NCI-H510A (cell line): ENCODE measurements at places on chromosomes 3 and 15.

GRCh38 chr3:165156757-165157420 lies 39.3 kb downstream of the SLITRK3 start:
- no peak for DNase-seq

DNA sequence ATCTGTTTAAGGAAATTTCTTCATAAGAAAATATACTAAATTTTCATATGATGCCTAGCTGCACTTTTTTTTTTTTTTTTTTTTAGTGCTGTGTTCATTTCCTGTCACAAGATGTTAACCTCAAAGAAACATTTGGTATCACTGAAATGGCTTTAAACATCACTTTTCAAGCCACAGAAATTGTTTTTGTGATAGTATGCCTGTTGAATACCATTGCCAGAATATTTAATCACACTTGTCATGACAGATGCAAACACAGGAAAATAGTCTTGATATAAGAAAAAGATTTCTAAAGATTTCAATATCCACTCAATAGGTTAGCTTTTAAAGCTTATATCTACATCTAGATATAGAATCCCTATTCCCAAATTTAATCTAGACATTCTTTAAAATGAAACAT lies 608.5 kb upstream of the AGTR1 start:
- no peak for DNase-seq

- no peak for DNase-seq
Observed at GRCh38 chr3:172709774-172710663, 848 bp downstream of the NCEH1 start.

DNA sequence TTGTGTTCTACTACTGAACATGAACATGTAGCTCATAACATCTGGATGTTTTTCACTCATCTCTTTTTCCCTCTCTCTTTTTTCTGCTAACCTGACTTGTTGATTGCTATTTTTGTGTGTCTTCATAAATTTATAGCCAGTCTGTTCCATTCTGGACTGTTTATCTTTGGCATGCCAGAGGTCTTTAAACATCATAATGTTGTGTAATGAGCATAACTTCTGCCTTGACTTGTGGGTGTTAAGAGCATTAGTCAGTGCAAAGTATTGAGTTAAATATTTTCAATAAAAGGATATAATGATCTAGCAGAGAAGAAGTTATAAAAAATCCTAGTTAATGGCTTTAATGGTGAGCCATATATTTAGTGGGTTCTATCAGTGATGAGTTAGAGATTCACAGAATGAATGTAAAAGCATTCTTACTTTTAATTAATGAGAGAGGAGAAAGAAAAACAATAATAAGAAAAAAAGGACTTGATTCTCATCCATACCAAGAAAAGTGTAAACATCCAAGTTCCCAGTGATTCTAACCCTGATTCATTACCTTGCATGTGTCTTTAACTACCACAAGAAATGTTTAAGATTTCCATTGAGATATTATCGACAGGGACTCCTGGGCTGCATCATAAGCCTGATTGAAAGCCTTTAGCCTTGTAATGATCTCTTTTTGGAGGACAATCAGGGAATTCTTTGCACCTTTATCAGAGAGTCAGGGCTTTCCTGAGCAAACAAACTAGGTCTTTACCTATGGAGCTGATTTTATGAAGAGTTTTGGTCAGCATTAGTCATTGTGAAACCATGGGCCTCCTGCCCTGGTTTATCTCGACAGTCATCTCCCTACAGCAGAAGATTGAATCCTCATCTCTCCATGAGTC lies 22.9 kb downstream of the MITF start:
- no peak for DNase-seq

DNA sequence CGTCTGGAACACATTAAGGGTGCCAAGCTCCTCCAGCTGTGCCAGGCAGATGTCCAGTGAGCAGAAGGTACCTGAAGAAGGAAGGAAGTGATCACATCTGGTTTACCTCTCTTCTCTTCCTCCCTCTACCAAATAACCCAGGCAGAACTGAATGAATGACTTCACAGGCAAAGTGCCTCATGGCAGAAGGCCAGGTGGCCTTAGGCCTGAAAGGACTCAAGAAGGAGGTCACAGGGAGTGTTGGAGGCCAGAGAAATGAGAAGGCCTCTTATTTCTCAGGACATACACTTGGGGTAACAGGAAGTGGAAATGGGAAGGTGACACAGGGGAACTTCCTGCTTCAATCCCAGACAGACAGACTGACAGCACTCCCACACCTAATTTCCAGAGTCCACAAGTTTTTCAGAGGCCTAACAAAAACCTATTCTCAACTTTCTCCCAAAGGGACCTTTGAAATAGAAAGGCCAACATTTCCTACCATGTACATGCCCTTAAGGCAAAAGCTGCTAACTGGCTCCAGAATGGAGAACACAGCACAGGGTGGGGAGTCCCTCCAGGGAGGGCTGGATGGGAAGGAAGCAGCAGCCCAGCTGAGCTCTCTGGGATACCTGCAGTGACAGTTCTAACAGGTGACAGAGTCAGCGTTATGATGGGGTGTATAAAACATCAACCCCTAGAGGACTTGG lies 17.6 kb upstream of the SIN3A start:
- DNase-seq: no peak

DNA sequence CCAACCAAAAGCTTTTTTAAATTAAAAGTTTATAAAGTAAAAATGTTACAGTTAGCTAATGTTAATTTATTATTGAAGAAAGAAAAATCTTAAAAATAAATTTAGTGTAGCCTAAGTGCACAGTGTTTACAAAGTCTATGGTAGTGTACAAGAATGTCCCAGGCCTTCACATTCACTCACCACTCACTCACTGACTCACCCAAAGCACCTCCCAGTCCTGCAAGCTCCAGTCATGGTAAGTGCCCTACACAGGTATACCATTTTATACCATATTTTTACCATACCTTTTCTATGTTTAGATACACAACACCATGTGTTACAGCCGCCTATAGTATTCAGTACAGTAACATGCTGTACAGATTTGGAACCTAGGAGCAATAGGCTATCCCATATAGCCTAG lies 29.1 kb downstream of the SSR3 start:
- no peak for DNase-seq

DNA sequence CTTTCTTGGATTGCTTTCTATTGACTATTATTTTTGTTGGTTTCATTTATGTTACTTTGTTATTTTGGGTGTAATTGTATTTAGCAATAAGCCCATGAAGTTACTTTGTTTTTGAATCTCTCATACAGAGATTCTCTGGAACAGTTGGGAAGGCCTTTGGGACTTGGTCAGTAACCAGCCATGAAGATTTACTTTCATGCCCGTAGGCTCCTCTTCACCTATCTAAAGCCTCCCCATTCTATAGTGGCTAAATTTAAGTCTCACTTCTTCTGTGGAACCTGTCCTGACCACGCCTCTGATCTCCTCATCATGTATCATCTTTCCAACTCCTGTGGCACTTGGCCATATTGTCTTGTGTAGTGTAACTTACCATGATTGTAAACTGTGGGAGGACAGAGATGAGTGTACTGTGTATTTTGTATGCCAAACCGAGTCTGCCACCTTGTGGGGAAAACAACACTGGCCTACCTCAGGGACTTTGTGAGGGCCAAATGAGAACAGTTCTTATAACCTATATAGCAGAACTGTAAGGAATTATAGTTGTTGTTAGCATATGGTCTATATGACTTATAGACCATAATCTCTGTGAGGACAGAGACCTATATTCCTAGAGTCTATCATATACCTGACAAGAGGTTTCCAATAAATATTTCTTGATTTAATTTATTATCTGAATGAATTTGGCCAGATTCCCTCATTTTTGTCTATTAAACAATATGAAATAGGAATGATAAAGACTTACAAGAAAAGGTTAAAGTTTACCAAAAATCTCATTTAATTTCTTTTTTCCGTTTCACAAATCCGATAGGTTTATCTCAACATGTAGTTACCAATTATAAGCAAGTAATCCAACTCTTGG lies 75.0 kb downstream of the STARD9 start:
- peak; percentile 31 for DNase-seq

DNA sequence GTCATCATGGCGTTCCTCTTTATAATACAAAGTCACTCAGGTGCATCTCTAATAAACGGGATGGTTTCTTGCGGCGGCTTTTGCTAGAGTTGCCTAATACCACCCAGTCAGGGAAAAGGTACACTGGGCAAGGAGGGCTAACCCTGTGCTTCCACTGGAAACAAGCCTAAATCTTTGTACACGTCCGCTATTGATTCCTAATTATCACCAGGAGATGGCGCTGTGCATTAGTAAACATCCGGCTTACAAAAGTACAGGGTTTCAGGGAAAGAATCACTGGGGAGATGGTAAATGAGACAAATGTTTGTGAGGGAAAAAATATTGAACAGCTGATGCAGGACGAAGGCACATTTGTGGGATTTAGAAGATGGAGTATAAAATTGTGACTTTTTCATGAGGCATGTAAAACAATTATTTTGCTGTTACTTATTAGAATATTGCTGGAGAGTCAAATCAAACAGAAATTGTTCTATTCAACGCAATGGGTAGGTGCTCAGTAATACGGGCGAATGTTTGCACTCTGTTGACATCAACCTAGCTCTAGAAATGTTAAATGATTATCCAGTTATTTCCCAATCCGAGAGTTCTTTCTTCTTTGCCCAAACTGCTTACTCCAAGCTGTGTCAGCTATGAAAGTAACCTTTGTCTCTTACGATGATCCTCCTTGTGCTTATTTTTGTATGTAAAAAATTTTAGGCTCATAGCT lies 50.6 kb downstream of the GMNC start:
- no peak for DNase-seq

DNA sequence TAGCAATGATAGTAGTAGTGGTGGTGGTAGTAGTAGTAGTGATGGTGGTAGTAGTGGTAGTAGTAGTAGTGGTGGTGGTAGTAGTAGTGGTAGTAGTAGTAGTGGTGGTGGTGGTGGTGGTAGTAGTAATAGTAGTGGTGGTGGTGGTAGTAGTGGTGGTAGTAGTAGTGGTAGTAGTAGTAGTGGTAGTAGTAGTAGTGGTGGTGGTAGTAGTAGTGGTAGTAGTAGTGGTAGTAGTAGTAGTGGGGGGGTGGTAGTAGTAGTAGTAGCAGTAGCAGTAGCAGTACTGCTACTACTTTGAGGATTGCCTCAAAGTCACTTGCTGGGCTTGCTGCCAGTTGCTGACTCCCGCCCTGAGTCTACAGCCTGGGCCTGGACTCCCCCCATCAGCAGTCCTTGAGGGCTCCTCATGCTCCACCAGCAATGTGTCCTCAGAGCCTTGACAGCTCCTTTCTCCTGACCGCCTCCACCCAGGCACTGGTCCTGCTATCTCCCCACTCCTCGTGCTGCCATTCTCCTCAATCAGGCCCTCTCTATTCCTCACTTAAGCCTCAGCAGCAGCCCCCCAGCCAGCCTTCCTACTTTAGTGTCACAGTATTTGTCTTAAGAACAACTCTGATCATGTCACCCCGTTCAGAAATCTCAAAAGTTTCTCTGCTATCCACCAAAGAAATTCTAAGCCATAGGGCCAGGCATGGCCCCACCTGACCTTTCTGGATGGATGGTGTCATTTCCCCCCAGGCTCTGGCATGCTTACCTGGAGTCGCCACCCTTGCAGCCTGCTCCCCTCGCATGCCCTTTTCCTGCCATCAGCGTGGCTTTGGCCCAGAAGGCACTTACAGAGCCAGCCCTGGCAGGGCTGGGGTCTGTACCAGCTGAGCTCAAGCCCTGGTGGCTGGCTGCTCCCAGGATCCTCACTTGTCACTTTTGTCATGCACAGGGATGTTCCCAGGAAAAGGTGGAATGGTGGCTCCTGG lies 45.6 kb downstream of the DLEC1 start:
- no peak for DNase-seq

- DNase-seq: no peak
Observed at GRCh38 chr3:63687278-63688225, 35.1 kb downstream of the SNTN start.

DNA sequence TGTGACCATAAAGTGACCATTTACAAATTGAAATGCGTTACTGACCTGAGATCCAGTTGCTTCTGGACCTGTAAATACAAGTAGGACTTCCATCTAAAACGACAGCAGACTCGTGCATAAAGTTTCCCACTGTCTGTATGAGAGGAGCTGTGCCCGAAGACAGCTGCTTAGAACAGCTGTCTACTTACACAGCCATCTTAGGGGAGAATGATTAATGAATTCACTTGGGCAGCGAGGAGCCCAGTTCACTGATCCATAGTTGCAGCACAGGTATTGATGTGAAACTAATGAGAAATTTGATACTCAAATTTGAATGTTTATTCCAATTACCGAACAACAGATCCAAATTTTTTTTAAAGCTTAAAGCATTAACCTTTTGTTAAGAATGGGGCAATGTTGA lies 748.1 kb downstream of the NR2F2 start:
- DNase-seq: no peak

- DNase-seq: no peak
Observed at GRCh38 chr3:186588632-186589031, 18.1 kb downstream of the DNAJB11 start.

GRCh38 chr3:188108703-188109412 lies 45.1 kb upstream of the LPP start:
- no peak for DNase-seq

- no peak for DNase-seq
Observed at GRCh38 chr15:91911844-91912243, 58.3 kb downstream of the SLCO3A1 start.

DNA sequence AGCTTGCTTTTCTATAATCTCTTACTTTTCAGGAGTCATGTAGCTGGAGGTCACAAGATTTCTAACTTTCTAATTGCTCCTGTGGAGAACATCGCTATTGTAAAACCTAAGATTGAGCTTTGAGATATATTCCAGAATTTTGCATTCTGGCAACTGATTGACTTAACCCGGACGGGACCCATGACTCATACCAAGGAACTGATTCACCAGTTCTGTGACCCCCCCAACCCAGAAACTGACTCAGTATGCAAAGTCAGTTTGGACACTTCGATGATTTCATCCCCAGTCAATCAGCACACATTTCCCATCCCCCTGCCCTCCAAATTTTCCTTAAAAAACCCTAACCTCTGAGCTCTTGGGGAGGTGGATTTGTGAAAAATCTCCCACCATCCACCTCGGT lies 396.5 kb upstream of the GBE1 start:
- no peak for DNase-seq

DNA sequence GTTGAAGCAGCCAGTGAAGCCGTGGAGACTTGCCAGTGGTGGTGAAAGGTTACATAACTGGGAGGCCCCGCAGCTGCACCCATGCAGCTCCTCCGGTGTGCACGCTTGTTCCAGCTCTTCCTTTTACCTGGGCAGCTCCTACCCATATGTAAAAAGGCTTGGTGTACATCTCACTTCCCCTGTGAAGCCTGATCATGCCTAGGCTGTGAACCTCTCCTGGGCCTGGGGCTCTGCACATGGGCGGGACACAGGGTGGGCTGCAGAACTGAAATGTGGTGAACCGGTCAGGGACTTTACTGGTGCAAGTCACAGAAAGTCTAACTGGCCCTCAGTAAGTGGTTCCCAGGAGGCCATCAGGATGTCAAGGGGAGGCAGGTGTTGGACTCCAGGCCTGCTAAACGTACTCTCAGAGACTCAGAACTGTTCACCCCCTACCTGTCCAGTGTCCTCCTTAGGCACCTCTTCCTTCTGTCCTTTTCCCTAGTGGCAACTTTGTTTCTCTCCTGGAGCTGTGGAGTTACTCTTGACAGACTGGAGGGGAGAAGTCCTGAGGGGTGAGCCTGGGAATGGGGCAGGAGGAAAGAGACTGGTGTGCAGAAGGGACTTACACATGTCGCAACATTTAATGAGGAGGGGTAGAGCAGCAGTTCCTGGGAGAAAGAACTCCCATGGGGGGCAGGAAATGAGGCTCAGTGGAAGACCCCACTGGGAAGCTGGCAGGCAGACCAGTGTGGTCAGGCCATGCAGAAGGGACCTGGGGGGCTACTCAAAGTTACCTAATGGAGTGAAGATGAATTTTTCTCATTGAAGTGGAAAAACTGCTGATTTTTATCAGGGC lies 148.1 kb downstream of the EEFSEC start:
- DNase-seq: no peak

GRCh38 chr3:194322678-194323211 lies 28.4 kb downstream of the CPN2 start:
- DNase-seq: no peak
